Mammary epithelial cell (primary cell): ENCODE measurements at places on chromosomes 6 and 20. TPM values are rescaled to one million over a fixed set of nuclear protein-coding genes. Genes with fewer than 3 reads are reported as not detected.

Gene CLDN20
- 0.26 TPM in 1 of 2 replicates, not detected in the other for total RNA-seq

Gene ABRACL
- total RNA-seq, result 47.3 and 50.4 TPM in 2 replicates

Gene TAP1
- total RNA-seq, result 49.2 TPM

DNA sequence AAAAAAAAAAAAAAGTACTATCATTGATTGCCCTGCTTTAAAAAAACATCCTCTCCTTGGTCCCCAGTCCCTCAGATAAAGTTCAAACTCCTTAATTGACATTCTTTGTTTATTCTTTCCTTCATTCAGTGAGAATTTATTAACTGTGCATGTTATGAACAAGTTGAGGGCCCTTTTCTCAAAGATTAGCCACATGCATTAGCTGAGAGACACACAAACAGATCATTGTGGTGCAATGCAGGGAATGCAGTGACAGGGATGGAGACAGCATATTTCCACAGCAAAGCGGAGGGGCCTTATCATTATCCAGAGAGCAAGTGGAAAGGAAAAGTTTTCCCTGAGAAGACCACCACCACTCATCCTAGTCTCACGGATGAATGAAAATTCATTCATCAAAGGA is 21.9 kb upstream of the IPCEF1 start:
- no peak for DNase-seq

GRCh38 chr6:148980234-148980633 is 233.4 kb downstream of the UST start:
- no peak for DNase-seq

- DNase-seq, result no peak
These were observed 310.0 kb upstream of the PRND start for GRCh38 chr20:4411744-4412143.

- DNase-seq, result no peak
These were observed 584.2 kb downstream of the BCKDHB start for GRCh38 chr6:80690551-80691131.

DNA sequence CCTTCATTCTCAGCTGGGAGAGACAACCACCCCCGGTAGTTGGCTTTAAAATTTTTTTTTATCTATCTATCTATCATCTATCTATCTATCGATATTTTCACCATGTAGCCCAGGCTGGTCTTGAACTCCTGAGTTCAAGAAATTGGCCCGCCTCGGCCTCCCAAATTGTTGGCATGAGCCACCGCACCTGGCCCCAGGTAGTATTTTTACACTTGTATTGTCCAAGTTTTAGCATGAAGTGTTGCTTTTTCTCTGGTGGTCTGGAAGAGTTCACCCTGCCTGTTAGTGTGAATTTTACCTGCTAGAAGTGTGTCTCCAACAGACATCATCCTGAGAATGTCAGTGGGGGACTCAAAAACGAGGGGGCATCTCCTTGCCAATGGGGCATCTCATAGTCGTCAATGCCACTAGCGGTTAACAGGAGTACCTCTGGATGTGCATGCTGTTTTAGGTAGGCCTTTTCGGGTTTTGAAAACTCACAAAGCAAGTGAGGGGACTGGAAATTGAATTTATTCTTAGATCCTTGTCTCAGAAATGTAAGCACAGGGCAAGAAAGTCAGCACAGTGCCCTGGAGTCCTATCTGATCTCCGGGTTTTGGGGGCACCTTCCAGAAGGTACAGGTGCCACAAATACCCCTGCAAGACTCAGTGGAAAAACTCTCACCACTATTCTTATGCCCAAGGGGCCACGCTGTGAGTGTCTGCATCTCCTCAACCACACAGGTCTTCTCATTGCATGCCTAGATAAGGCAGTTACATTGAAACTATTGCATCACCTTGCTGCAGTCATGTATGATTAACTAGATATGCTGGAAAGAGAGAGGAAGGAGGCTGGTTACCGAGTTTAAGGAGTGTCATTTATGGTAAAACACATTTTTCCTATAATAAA is 37.1 kb downstream of the TNFAIP3 start:
- DNase-seq, result peak; percentile 55

GRCh38 chr6:161139766-161140553 is 133.9 kb downstream of the AGPAT4 start:
- DNase-seq, result no peak

GRCh38 chr6:69026715-69027114 is 391.6 kb downstream of the ADGRB3 start:
- no peak for DNase-seq

Gene RIMS4
- under 0.01 TPM for total RNA-seq

GRCh38 chr6:75532521-75532920 is 38.9 kb upstream of the FILIP1 start:
- peak; percentile 50 for DNase-seq

Gene CST7
- total RNA-seq, result not detected in 2 replicates

DNA sequence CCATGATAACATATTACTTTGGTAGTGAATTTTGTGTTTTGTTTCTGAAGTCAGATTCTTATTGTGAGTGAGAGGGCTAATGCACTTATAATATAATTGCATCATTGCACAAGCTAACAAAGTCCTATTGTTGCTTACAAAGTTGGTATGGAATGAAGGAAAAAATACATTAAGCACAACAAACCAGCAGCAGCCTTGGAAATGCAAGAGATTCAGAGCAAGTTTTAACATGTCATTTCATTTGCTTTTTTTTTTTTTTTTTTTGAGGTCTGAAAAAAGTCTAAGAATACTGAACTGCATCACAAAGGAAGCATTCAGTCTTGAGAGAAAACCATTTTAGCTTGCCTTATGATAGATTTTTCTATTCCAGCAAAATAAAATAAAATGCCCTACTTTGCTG is 57.6 kb downstream of the PLCB4 start:
- peak; percentile 70 for DNase-seq

- peak; percentile 54 for DNase-seq
These were observed 17.3 kb downstream of the PLN start for GRCh38 chr6:118565311-118565960.

Gene RPP40
- total RNA-seq, result 15.0 and 17.4 TPM in 2 replicates

- peak; percentile 33 for DNase-seq
These were observed 162.7 kb downstream of the KCNQ5 start for GRCh38 chr6:72784581-72784980.

- DNase-seq, result peak; percentile 29
These were observed 39.7 kb upstream of the TULP1 start for GRCh38 chr6:35552285-35552917.

DNA sequence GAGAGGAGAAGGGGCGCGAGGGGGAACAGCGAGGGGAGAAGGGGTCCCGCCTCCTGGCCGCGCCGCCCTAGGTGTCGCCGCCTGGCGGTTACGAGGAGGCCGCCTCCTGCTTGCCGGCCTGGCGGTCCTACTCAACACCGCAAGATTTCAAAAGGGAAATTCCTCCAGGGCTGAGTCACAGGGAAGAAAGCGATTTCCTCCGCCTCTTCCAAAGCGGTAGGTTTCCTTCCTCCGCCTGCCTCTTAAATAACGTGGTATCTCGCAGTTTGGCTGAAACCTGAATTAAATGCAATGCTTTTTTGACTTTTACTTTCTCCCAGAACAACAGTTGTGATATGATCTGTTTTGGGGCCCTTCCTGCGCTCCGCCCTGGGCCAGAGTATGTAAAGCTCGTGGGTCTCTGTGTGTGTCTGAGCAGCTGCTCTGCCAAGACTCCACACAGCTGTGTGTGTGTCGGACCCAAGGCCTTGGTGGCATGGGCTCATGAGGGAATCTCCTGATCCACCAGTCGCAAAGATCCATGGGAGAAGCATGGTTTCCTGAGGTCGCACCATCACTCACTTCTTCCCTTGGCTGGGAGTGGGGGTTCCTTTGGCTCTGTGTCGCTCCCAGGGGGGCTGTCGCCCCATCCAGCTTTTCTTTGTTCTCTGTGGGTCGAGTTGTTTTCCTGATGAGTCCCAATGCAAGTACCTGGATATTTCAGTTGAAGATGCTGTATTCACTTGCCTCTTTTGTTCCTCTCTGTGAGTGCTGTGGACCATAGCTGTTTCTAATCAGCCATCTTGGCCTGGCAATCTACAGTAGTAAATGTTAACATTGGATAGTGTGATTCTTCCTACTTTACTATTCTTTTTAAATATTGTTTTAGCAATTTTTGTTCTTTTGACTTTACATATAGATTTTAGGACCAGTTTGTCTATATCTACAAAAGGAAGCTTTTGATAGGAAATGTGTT is 31.6 kb upstream of the NOTCH4 start:
- peak; percentile 81 for DNase-seq

DNA sequence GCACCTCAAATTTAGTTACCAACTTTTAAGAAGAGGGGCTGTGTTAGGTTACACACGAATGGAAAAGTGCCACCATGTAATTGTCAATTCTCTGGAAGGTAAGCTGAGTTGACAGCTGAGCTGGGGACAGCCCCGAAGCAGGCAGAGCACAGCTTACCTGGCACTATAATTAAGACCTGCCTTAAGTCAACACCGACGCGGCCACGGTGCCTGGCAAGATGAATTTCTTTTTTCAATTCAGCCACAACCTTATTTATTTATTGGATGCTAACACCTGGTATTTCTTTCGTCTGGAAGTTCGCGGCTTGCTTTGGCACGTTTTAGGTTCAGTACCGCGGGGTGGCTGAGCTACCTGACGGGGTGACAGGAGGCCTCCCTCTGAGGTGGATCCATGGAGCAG is 40.6 kb upstream of the NFATC2 start:
- DNase-seq, result no peak

Gene RAB44
- 0.17 TPM for total RNA-seq

DNA sequence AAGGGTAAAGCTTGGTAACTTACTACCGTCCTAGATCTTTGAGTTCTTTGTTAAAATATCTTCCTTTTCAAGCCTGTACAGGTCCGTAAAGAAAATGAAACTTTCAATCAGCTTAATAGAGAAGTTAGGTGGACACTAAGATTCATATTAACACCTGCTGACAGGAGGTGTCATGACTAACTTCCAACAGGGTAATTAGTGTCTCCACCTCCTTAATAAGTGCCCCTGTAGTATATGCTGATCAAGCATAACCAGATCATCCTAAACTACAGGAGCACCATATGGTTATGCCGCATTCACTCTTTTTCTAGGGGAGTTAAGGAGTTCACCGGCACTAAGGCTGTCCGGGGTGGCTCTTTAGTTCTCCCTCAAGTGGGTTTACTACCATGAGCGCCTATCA is 23.9 kb upstream of the RALGAPA2 start:
- DNase-seq, result no peak

DNA sequence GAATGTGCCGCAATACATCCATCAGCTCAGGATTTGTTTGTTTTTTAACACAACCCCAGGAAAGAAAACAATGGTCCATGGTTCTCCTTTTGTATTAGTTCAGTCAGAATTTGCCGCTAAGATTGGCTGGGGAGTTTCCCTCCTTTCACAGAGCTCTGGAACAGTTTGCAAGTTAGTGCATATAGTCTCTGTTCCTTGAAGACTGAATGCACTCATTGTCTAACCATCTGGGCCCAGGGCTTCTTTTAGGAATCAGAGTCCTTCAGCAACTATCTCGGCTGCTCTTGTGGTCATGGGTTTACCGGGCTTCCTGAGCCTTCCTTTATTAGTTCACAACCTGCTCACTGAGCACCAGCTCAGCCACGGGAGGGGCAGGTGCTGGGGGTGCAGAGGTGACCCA is 121.3 kb downstream of the SLC23A2 start:
- DNase-seq, result no peak

DNA sequence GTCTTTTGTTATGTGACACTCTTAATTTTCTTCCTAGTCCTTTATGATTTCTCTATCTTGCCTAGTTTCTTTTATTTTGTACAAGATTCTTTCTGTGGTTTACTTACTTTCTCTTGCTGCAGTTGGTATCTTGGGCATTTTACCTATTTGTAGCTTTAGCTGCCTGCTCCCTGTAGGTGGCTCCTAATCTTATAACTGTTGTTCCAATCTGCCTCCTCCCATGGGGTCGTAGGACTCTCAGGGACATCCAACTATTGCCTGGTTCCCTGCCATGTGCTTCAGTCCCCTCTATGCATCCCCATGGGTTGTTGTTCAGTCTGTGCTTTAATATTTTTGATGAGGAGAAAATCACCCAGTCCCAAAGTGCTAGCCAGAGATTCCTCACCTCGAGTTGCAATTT is 31.4 kb downstream of the RIN2 start:
- no peak for DNase-seq

Gene APOM
- total RNA-seq, result 1.8 and 4.7 TPM in 2 replicates

- no peak for DNase-seq
These were observed 69.4 kb downstream of the PSMG4 start for GRCh38 chr6:3328145-3328544.

GRCh38 chr20:45283551-45284057 is 23.0 kb upstream of the RBPJL start:
- peak; percentile 62 for DNase-seq

- DNase-seq, result no peak
These were observed 172.4 kb downstream of the CLVS2 start for GRCh38 chr6:123168466-123168865.

DNA sequence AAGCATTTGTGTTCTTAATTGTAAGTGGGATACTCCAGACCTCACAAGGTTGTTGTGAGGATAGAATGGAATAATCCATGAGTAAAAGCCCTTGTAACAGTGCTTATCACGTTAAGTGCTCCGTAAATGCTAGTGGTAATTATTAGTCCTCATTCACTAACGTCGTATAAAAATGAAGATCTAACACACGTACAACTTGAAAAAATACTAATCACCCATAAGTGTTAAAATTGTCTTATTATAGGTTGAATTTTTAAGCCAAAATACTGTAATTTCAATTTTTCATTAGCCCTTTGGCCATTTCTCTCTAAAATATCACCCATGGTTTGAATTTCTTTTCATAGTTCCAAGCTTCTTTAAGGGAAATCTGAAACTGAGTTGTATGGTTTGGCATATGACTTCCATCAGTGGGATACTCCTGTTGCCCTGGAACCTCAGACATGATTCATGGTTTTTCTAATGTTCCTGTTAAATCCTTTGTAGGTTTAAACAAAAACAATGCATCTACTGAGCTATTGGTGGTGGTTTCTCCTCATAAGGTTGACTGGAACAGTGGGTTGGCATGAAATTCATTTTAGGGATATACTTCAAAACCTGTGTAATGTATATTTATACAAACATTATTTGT is 19.1 kb downstream of the XRN2 start:
- peak; percentile 28 for DNase-seq

Gene GPRC6A
- total RNA-seq, result not detected

Gene IP6K3
- 0.33 TPM for total RNA-seq

DNA sequence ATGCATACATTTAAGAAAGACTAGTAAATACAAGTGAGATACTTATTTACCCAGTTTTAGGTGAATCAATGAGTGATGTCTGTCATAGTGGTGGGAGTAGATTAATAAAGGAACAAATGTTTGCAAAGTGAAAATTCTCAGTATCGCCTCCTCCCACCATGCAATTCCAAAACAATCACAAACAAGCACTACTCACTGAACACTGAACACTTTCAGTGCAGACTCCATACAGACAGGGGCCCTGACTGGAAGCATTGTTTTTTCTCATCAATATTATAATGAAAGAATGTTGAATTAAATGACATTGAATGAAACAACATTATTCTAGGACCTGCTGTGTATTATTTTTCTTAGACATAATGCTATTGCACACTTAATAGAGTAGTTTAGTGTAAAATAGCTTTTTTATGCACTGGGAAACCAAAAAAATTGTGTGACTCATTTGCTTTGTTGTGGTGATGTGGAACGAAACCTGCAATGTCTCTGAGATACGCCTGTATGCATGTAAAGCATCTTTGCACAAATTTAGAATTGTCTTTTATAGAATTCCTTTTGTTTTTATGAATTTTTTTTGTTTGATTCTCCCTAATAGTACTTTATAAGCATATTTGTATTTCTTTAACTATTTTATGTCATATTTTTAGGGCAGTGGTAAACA is 317.5 kb downstream of the UTRN start:
- DNase-seq, result no peak

- DNase-seq, result no peak
These were observed 70.6 kb downstream of the ZNF292 start for GRCh38 chr6:87225937-87226336.
